IMR-90 (cell line): ENCODE measurements at places on chromosomes 11 and 22.

GRCh38 chr11:93567401-93567895 is 24.3 kb upstream of the SMCO4 start:
- no peak for DNase-seq

GRCh38 chr11:14972581-14973495 is 687 bp upstream of the CALCA start:
- no peak for DNase-seq

GRCh38 chr11:43447151-43447550 is 88.4 kb downstream of the TTC17 start:
- no peak for DNase-seq

DNA sequence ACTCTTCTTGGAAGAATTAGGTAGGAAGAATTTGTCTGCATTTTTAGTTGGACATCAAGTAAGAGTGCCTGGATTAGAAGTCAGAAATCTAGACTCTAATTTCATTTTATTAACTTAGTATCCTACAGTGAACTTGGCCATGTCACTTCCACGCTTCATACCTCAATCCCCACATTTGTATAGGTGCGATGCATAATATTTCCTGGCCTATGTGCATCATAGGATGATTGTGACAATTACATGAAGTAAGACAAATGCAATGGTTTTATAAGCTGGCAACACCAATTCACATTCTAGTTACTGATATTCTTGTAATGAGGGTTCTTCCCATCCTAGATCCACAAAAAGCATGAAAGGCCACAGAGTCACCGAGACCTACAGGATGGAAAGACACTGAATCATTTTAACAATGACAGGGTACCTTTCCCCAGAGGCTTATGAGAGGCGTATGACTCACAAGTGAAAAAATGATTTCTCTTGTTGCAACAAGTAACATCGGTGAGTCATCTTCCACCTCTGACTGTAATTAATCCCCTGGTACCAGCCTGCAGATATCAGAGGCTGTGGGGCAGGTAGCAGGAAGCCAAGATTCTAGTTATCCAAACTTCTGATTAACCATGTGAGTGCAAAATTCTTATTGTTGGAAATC is 56.0 kb upstream of the OR5AK2 start:
- DNase-seq: peak; percentile 28

DNA sequence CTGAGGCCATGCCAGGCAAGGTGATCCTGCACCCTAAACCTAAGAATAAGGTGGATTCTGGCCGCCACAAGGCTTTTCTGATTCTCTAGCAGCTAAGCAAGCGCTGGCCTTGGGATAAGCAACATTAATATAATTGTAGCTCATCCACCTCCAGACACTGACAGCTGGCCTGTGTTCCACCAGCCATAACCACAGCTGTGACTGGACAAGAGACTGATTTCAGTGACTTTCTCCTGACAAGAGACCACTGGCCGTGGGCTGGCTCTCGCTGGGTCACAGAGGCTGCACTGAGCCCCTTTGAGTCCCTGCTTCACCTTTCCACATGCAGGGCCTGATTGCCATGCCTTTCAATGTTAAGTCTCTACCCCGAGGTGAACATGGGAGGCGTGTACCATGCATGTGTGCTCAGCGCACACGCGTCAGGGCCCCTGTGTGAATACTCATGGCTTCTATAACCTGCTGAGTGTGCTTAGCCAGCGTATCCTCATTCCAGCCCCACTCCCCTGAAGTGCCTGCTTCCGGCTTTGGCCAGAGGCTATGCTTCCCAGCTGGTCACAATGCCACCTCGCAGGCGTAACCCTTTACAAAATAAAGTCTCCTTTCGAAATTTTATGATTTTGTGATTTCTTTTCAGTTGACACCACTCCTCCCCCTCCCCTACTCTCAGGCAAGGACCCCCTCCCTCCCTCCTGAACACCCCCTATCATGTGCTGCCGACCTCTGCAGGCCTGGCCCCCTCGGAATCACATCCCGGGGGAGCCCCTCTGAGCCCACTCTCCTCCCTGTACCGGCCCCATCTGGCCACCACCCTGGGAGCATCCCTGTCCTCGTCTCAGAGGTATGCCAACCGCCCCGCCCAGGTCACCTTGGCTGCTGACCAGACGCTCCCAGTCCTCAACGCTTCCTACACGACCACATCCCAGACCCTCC is 128.1 kb downstream of the CTTN start:
- DNase-seq: no peak

- no peak for DNase-seq
These were observed 58.2 kb upstream of the PDE3B start for GRCh38 chr11:14585438-14585837.

DNA sequence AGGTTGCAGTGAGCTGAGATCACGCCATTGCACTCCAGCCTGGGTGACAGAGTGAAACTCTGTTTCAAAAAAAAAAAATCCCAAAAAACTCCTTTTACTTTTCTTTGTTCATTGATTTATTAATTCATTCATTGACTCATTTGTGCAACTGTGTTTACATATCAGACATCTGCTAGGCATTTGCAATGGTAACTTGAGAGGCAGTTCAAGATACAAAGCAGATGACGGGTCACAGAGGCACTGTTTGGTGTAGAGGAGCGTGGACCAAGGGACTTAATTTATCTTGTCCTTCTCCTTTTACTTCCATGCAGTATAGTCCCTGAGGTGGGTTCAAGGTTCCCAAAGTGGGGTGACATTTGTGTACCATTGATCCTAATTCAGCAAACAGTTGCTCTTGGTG is 71.4 kb downstream of the KIAA1671 start:
- no peak for DNase-seq

DNA sequence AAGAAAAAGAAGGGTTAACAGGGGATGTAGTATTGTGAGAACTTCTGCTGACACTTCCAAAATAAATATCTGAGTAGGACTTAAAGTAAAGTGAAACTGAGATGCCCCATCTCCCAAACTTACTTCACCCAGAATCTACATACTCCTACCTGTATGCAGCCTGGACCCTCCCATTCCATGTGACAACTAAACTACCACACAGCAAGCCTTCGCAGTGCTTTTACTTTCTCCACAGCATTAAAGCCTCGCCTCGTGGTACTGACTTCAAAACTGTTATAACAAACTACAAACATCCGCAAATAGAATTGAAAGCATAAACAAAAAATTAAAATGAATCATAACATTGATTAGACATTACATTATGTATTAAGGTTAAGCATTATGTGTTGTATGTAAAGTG is 985 bp downstream of the MPZL2 start:
- no peak for DNase-seq

DNA sequence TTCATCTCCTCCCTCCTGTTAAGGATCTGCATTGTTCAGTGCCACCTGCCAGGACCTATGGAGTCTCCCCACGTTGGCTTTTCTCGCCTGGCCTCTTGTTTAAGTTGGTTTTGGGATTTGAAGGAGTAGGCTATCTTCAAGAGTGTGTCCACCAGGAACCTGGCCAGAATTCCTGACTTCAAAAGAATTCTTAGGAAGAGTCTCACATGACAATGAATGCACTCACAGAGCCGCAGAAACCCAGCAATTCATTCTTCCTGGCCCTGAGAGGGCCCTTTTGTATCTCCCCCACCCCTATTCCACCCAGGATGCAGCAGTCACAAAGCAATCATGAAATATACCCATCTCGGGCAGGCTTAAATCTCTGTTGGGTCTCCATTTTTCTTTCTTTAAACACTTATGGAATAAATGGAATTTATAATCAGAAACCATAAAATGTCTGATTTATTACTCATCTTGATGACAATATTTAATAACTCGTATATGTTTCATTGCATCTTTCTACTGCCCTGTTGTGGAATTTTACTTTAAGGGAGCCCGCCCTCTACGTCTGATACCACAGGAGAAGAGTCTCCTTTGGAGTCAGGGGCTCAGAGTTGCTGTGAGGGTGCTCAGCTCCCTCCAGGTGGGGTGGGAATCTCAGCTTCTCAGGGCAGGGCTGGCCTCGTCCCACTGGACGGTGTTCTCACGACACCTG is 507.0 kb downstream of the NTM start:
- DNase-seq: no peak

DNA sequence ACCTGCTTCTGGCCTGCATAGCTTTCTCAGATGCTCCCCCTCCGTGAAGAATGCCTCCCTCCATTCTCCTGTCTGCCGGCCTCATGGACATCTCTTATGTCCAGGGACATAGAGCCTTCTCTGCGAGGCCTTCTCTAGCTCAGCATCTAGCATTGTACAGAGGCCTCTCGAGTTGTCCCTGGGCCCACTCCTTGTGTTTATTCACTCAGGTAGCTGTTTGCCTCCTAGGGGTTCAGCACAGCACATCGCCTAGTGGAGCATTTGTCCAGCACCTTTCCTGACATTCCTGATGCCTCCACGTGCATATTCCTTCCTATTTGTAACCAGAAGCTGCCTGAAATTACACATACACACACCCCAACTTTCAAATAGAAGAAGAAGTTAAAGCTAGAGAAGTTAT is 101.3 kb downstream of the TBC1D22A start:
- no peak for DNase-seq

DNA sequence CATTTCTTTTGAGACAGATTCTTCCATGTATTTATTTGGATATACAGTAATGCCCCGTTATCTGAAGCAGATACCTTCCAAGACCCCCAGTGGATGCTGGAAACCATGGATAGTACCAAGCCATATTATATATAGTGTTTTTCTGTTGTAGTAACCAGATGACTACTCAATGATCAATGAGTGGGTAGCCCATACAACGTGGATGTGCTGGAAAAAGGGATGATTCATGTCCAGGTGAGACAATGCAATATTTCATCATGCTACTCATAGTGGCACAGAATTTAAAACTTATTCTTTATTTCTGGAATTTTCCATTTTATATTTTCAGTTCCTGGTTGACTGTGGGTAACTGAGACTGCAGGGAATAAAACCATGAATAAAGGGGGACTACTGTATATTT is 427.5 kb downstream of the METTL15 start:
- no peak for DNase-seq

DNA sequence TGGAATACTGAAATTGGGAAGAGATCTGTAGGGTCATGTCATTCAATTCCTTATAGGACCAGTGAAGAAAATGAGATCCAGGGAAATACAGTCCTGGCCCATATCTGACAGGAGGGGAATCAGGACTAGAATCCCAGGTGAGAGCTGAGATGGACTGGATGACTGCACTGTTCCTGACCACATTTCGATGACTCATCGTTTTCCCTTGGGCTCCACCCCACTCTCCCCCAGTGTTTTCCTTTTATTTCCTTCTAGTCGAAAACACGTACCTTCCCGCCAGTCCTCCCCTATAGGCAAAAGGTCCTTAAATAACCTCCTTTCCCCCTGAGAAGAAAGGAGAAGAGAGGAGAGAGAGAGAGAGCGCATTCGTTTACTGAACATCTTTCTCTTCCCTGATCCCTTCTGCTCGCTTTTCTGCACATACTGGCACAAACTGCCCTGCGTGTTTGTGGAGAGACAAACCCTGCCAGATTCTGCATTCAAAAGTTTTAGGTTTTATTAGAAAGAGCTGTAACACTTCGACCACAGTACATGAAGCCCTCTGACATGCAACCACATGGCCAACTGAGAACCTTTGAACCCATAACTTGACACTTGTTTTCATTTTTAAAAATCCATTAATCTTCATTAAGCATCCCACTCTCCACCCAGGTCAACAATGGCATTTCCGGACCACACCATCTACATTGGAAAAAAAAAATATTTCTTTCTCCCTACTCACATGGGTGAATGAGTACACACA is 565.7 kb downstream of the METTL15 start:
- peak; percentile 13 for DNase-seq
